Activated T-helper 2 cell treated with anti-CD3 and anti-CD28 coated beads, Interferon-gamma antibody, Interleukin-2, Interleukin-4, amounts not matched to agents 10 μg/mL and 5 μg/mL and 100 μg/mL, durations not matched to agents 14 hours and 24 hours and 36 hours (primary cell): ENCODE measurements at places on chromosomes 6 and 20. TPM values are rescaled to one million over a fixed set of nuclear protein-coding genes. Genes with fewer than 3 reads are reported as not detected.

GRCh38 chr20:10093087-10093591 lies 58.4 kb downstream of the ANKEF1 start:
- no peak for DNase-seq

The ZNF292 gene
- 56.2 and 62.7 TPM in 2 replicates for total RNA-seq

GRCh38 chr6:1383729-1384548 lies 5.4 kb upstream of the FOXF2 start:
- DNase-seq = no peak

The CYP21A2 gene
- 0.25 and 0.39 TPM in 2 replicates for total RNA-seq

- DNase-seq = no peak
Measured at GRCh38 chr6:148998704-148999103, 251.9 kb downstream of the UST start.

- DNase-seq = peak; percentile 92
Measured at GRCh38 chr6:158653577-158654354, 3.9 kb downstream of the SYTL3 start.

The ARMH2 gene
- total RNA-seq = not detected in 2 replicates

- no peak for DNase-seq
Measured at GRCh38 chr20:32439132-32439829, 81.2 kb downstream of the ASXL1 start.

The BTNL2 gene
- not detected in 2 replicates for total RNA-seq

The PTPRT gene
- total RNA-seq = not detected in 2 replicates

DNA sequence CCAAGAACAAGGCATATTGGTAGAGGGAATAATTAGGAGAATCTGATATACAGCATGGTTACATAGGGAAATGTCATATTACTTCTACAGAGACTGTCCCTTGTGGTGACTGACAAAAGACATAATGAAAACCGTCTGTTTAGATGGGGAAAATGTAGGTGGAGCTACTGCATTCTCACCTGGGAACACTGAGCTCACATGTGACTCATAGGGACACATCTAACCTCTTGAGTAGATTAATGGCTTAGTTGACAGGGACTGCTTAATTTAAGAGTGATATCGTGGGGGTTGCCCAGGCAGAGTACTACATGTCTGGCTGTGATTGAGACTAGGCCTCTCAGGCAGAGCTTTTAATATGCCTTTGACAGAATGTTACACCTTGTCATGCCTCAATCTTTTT lies 235.3 kb upstream of the ZFP64 start:
- DNase-seq = no peak

The VIP gene
- not detected in 2 replicates for total RNA-seq

- DNase-seq = no peak
Measured at GRCh38 chr6:154901876-154902552, 93.1 kb upstream of the TIAM2 start.

- DNase-seq = no peak
Measured at GRCh38 chr6:35673755-35674154, 15.0 kb downstream of the FKBP5 start.

GRCh38 chr6:77332915-77333623 lies 130.2 kb downstream of the HTR1B start:
- no peak for DNase-seq

- no peak for DNase-seq
Measured at GRCh38 chr6:58198301-58198700, 880.9 kb downstream of the PRIM2 start.

DNA sequence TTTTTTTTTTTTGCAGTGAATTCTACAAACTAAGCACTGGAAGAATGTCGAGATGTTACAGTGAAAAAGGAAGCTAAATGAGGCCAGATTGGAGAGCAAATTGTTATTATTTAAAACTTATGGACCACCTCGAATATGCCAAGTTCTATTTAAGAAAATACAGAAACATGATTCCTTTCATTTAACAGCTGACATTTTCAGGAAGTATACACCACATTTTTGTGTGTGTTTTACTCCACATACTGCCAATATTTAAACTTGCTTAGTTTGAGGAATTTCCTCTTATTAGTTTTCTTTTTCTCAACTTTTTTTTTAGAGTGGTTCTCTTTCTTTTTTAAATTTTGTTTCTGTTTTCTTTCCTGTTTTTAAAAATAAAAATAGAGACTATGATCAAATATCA lies 37.0 kb upstream of the GCLC start:
- no peak for DNase-seq

GRCh38 chr20:61929971-61930666 lies 135.6 kb downstream of the TAF4 start:
- no peak for DNase-seq

The CLIC5 gene
- total RNA-seq = 3.0 and 3.8 TPM in 2 replicates

GRCh38 chr6:126716032-126716431 lies 376.1 kb downstream of the CENPW start:
- no peak for DNase-seq

DNA sequence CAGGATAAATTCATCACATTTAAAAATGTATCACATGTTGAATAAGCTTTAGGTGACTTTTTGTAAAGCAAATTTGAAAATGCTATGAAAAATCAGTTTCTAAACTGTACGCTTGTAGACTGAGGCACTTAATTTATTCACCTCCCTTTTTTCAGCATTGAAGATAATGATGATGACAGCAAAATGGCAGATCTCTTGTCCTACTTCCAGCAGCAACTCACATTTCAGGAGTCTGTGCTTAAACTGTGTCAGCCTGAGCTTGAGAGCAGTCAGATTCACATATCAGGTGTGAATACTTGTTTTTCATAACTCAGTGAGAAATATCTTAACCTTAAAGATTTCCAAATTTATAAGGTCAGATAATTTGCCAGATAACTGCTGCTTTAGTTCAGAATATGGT lies 15.6 kb downstream of the FBXO9 start:
- DNase-seq = no peak

The RALGAPA2 gene
- 22.1 and 25.0 TPM in 2 replicates for total RNA-seq

- no peak for DNase-seq
Measured at GRCh38 chr6:77178821-77179220, 284.5 kb downstream of the HTR1B start.

DNA sequence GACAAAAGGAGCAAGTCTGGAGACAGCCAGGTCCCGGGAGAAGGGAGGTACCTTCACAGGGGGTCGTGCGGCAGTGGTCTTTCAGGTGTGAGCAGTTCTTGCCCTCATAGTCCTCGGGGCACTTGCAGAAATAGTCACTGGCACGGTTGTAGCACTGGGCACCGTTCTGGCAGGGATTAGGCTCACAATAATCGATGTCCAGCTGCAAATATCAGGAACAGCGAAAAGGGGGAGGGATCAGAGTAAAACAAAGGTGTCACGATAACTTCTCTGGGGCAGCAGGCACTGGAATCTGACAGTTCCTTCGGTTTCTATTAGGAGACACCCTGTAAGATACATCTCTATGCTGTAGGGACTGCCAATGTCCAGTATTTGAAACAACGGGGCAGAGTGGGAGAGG lies 25.9 kb downstream of the JAG1 start:
- DNase-seq = no peak

DNA sequence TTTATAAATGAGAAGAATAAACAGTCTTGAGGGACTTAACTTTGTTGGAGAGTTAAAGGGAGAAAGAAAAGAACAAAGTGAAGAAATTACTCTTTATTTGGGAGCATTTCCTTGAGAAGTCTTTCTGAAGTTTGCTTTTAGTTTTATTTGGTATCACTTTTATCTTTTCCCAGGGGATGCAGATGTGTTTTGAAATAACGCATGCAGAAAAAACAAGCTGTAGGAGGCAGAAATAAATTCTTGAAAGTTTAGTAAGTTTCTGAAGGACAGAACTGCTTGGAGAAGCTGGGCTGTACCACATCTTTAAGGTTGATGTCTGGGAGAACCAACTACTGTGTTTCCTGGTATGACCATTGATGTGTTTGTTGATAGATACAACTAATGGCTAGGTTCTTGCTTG lies 75.0 kb downstream of the PLCB4 start:
- no peak for DNase-seq

GRCh38 chr20:38043512-38044300 lies 10.2 kb downstream of the RPRD1B start:
- no peak for DNase-seq

- DNase-seq = no peak
Measured at GRCh38 chr6:40312213-40313015, 274.8 kb downstream of the LRFN2 start.

DNA sequence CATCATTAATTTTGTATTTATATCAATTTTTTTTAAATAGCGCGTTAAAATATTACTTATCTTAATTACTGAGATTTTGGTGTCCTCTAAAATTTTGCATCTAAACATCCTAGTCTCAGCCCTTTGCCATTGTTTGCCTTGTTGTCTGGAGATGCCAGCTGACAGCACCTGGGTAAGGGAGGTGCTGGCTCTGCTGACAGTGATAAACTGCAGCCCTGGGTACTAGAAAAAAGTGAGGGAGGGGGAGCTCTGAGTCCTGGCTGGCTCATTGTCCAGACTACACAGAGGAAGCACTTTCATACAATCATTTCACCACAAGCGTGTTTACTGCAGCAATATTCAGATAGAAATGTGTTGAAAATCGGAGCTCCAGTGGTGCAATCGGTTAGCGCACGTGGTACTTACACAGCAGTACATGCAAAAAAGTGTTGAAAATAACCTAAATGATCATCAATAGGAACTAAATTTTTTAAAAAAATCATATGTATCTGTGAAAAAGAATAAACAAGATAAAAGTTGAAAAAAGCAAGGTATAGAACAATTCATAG lies 18.5 kb upstream of the UBR2 start:
- DNase-seq = no peak

The SLC17A1 gene
- 0.32 and 0.34 TPM in 2 replicates for total RNA-seq

- no peak for DNase-seq
Measured at GRCh38 chr6:170114956-170115855, 175.7 kb downstream of the DLL1 start.

- no peak for DNase-seq
Measured at GRCh38 chr20:62246872-62247652, 8.7 kb downstream of the OSBPL2 start.

DNA sequence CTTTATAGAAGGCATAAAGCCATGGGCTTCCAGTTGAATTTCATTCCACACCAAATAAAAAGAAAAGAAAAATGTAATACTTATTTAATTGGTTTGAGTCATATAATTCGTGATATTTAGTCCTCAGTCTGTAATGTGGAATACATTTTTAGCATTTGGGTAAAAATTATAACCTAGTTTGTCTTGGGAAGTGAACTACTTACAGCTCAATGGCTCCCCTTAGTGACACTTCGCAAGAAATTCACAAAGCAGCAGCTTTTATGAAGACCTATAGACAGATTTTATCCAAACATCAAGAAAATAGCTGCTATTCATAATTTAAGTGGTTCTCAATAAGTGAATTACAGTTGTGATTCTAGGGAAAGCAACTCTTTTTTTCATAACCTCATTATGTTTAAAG lies 72.1 kb downstream of the RSPO3 start:
- DNase-seq = no peak

DNA sequence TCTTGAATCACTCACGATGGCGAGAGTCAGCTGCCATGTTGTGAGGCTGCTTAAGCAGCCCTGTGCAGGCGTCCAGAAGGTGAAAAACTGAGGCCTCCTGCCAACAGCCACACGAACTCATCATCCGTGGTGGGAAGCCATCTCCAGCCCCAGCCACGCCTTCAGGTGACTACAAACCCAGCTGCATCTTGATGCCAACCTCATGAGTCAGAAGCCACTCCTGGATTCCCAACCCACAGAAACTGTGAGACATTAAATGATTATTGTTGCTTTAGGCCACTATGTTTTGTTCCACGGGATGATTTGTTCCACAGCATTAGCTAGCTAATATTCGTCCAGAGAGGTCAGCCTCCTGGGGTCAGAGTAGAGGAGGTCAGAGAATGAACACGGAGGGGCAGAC lies 80.5 kb downstream of the SNX5 start:
- DNase-seq = no peak

The VWA7 gene
- 5.6 and 5.9 TPM in 2 replicates for total RNA-seq

The RAB44 gene
- not detected in 2 replicates for total RNA-seq

DNA sequence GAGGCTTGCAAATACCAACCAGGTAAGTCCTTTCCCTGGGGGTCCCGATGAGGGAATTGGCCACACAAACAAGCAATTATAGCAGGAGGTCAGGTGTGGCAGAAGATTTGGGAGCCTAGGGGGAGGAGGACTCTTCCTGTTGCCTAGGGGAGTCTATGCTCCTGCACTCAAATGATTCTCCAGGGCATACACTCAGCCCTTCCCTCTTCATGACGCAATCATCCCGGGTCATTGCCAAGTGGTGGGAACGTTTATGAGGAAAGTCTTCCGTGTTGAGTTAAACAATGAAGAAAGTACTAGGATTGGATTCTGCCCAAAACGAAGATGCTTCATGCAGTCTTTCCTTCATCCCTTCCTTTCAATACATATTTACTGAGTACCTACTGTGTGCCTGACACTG lies 186.5 kb upstream of the TSHZ2 start:
- DNase-seq = no peak

DNA sequence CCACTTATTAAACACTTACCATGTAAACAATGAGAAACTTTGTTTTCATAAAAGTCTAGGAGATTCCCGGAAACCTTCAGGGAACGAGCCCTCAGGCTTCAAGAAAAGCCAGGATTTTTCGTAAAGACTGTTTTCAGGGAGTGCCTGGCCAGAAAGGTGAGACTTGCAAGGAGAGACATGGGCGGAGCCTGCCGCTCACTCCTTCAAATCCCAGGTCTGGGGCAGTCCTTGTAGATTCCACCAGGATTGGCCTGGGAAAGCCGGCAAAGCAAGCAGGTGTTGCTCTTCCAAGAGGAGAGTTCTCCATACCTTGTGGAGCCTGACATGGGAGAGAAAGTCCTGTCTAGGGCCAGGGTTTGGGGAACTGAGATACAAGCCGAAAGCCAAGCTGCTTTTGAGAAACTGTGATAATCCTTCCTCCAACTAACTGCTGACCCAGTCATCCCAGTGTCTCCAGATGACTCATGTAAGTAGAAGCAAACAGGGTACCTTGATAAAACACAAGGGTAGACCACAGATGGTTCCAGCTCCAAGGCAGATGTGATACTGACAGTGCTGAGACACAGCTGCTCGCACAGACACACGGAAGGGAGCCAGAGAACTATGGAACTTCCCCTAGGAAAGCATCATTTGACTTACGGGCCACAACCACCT lies 69.4 kb upstream of the NAA20 start:
- DNase-seq = no peak

The POU5F1 gene
- total RNA-seq = not detected in 2 replicates

The C6orf52 gene
- total RNA-seq = 1.7 and 2.4 TPM in 2 replicates
